GM19239 (cell line): ENCODE measurements at places on chromosomes 4 and X.

DNA sequence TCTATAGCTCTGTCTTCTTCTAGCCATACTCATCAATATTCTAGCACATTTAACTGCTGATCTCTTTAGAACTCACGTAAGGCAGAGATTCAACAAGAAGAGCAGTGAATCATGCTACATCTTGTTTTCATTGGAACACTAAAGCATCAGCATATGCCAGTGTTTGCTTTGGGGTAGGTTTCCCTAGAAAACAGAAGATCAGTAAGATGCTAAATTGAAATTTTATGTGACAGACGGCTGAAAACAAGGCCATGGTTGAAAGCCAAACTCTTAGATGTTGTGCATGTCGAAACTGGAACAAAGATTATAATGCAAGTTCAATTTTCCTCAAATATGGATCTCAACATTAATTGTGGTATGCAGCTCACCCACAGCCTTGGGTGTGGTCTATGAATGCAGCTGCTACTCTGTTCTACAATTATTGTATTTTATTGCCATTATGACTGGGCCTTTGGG lies 107.6 kb downstream of the PDLIM5 start:
- no peak for DNase-seq

GRCh38 chr4:149910177-149910576 lies 94.5 kb upstream of the IQCM start:
- DNase-seq = no peak

DNA sequence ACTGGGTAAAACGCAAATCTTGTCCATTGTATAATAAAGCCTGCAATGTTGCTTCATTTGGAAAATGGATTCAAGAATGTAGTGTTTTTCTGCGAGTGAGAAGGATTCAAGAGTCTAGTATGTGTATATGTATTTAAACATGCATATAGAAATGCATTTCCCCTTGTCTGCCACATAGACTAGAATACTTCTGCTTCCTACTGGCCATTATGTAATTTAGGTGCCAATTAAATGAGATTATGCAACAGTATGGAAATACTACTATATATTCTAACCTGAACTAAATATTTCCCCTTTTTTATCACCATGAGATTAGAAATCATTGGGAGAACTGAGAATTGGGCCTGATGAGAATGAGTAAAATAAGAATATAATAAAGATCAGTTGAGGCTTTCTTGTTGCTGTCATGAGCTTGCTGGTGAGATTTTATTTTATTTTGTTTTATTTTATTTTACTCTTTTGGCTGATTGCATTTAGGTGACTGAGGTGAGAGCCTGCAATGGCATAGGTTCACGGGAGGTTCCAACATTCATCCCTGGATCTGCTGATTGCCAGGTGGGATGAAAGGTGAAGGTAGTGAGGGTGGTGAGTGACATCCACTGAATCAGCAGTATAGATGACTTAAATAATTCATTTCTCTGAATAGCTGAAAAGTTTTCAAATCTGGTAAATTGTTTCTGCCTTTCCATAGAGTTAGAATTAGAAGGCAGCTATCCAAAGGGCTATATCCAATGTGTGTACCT lies 95.6 kb upstream of the SLC4A4 start:
- DNase-seq = no peak

- DNase-seq = no peak
Measured at GRCh38 chr4:174281182-174281737, 2.2 kb downstream of the FBXO8 start.

- no peak for DNase-seq
Measured at GRCh38 chr4:76688619-76689144, 209.3 kb downstream of the SOWAHB start.

DNA sequence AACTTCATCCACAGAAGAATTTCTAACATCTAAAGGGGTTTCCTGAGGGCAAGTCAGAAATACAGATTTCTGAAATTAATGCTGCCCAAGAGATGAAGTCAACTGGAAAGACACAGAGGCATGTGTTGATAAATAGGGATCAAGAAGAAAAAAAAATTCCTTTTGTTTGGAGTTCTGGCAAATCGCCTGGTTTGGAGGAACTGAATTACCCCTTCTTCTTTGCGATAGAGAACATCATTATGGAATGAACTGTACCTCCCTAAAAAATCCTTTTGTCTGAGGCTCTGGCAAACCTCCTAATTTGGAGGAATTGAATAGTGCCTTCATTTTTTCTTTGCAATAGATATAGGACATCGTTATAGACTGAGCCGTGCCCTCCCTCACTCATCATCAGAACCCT lies 200.9 kb downstream of the DHRSX start:
- no peak for DNase-seq

DNA sequence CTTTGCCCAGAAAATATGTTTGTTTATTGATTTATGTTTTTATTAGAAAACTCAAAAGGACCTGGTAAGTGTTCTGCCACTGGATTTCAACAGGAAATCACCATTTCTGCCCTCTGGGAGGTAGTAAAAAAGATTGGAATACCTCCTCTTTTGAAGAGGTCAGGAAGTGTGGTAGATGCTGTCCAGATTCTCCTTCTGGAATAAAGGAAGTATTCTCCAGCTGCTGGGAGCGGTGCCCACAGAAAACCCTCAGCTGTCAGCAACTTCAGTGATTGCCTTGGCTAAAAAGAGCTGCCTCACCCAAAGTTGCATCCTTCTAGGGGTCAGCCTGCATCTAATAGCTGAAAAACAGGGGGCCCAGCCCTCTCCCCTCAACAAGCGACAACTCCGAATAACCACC lies 13.8 kb upstream of the ZNF674 start:
- no peak for DNase-seq

GRCh38 chr4:41442810-41443209 lies 95.1 kb upstream of the LIMCH1 start:
- DNase-seq = no peak

- DNase-seq = peak; percentile 44
Measured at GRCh38 chr4:159103384-159103990, 608 bp downstream of the RAPGEF2 start.

- DNase-seq = no peak
Measured at GRCh38 chr4:189597341-189597740, 343.3 kb upstream of the FRG1 start.

DNA sequence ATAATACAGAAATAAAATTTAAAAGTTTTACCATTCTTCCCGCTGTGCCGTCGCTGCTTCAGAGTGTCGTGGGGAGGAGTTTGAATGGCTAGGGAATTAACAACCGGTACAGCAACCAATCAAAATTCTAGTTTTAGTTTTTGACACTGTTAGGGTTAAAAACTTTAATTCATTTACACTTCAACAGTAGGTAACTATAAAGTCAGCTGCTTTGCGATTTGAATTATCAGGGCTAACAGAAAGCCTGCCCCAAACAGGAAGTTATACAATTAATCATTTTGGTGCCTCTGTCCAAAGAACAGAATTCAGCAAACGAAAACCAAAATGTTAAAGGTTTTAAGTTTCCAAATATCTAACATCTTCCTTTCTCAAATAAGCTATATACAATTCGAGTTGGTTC lies 2.3 kb downstream of the HNRNPD start:
- no peak for DNase-seq

GRCh38 chr4:88820698-88821415 lies 123.2 kb upstream of the NAP1L5 start:
- no peak for DNase-seq

GRCh38 chr4:183260491-183261151 lies 59.5 kb downstream of the CLDN22 start:
- DNase-seq = no peak

GRCh38 chr4:76637712-76638361 lies 202.8 kb downstream of the SHROOM3 start:
- no peak for DNase-seq
